Kasumi-1 (cell line): ENCODE measurements at places on chromosomes 12 and 14.

DNA sequence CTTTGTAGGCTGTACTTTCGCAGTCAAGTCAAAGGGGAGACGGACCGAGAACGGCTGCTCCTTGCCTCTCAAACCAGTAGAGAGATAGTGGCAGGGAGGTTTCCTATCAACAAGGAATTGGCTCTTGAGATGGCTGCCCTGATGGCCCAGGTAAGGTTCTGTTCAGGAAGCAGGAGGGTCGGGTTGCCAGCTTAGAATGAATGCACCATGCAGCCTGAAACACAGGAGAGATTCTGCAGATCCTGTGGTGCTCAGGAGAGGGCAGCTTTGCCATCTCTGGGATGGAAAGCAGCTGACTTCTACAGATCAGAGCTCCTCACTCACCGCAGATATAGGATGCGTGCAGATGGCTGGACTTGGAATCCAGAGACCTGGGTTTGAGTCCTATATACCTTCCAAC, 18.0 kb downstream of the PIGH start:
- no peak for DNase-seq

DNA sequence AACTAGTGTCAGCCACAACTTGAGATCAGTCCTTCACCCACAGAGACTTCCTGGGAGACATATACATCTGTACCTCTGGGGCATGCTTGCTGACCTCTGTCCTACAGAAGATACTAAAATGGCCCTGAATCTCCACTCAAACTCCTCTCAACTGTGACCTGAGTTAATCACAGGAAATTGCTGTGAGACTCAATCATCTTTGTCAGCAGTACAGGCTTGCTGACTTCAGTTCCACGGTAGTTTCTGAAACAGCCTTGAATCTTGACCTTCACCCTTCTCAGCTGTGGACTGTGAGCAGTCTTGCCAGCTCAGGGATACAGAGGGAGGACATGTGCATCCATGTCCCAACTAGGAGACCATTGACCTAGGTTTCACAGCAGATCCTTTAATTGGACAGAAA, 1.4 kb upstream of the KLRC1 start:
- no peak for DNase-seq

GRCh38 chr12:124914392-124915238, at the start of gene UBC:
TSS of gene UBC (minus strand) at chr12:124914650. CDS start at chr12:124913771, 879 bp downstream.
- DNase-seq: no peak

DNA sequence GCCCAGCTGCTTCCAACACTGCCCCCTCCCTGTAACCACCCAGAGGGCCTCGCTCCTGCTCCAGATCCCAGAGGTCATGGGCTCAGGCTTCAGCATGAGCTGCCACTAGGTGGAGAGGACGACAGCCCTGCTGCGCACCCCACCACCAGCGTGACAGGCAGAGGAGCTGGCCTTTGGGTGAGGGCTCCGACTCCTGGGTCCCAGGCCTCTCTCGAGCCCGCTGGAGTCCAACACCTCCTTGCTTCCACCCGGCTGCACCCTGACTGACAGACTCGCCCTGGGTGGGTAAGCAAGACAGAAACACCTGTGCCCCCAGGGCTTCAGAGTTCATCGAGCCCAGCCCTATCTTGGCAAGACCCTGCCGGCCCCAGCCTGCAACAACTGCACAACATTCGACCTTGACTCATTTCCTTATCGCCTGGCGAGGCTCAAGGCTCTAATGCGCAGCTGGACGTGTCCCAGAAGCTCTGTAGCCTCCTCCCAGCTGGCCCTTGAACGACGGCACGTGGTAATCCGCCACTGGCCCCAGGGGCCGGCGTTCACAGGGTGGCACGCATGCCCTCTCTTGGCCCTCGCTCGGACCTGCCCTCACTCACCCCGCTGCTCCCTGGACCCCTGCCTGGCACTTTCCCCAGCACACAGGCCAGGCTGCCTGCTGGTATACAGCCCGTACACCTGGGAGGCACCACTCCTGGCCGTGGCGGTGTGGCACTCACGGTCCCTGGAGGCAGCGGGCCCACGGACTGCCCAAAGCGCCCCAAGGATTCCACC, 28.0 kb downstream of the VPS37B start:
- DNase-seq: peak; percentile 39

GRCh38 chr14:65370801-65371248, 41.7 kb upstream of the FUT8 start:
- DNase-seq: no peak

- DNase-seq: no peak
Measured at GRCh38 chr12:31303466-31303865, 22.5 kb downstream of the SINHCAF start.

DNA sequence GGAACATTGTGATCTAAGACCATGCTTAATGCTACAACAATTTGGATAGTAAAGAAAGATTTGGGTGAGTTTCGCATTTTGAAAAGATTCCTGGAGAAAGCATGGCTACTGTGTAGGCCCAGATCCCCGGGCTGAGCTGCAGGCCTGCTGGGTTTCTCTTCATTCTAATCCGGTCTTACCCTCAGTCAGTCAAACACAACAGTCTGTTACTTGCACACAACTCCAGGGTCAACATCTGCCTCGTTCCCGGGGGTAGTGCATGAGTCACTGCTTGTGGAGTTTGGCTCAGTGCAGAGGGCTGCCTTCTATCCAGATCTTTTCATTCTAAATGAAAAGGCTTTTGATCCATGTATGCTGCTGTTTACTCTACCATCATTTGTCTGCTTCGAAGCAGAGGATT, 60.4 kb upstream of the SEL1L start:
- DNase-seq: no peak

DNA sequence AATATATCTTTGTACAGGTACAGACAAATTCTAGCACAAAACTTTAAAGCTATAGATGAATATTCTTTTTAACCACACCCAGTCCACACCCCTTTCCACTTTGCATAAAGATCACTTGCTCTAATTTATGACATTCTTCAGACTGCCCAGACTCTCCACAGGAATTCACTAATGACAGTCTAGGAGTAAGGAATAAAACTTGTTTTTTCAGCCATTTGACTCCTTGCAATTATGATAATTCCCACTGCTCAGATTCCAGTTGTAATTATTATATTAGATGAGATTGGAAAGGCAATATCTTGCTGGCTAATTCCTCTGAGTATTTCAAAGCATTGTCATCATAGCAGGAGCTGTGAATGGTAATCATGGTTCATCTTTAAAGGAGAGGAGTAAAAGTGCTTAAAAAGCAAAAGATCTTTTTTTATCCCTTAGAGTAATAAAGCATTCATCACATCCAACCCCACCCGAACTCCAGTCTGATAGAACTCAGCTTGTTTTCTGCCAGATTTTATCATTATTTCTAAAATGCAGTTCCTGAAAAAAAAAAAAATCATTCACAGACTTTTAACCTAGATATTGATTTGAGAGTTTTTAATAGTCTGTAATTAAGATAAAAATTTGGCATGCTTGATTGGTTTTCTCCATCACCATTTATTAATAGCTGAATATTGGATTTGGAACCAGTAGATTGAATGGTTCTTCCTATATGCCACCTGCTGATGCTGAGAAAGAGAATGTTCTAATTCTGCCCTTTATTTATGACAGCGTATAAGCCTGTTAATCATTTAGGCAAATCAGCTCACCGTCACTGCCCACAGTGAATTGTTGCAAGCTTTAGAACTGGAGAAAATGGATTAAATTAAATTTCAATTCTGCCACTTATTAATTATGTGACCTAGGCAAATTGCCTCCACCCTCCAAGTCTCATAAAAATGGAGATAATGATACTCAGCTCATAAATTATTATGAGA, 93.9 kb upstream of the RASSF8 start:
- DNase-seq: no peak

GRCh38 chr12:2267703-2268470, 215.1 kb downstream of the CACNA1C start:
- DNase-seq: no peak

DNA sequence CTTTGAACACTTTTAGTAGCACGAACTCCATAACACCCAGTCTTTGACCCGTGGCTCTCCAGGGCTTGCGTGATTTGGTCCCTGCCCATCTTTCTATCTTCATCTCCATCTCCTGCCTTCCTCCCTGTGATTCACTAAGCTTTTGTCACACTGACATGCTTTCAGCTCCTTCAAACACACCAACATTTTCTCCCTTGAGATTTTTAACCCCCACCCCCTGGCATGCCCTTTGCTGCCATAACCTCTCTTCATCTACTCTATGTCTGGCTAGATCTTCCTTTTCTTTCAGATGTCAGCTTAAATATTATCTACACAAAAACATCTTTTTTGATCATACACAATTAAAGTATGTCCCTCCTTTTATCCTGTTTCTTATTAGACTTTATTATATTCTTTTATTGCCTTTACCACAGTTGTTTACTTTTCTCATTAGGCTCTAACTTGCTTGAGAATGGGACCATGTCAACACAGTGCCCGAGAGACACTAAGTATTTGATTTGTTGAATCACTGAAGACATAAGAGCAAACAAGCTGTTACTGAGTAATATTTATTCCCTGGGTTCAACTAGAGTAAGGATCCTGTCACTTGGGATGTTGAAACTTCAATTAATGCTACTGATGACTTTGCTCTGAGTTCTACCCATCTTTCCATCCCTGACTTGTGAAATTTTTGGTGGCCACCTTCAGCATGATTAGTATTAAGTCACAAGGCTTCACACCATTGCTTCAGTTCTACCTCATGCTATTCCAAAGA, 387.3 kb downstream of the LRIG3 start:
- no peak for DNase-seq

DNA sequence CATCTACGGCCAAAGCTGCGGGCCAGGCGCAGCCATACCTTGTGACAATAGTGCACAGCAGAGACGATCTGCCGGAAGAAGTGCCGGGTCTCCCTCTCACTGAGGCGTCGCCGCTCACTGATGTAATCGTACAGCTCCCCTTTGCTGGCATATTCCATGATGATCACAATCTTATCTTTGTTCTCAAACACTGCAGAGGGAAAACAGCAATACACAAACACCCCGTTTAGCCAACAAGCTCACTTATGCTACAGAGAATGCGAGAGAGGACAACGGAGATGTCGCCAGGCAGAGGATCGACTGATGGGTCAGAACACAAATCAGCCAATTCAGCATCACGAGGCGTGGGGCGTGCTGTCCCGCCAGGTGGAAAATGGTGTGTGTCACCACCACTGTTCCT, 52.1 kb downstream of the NUAK1 start:
- DNase-seq: no peak

DNA sequence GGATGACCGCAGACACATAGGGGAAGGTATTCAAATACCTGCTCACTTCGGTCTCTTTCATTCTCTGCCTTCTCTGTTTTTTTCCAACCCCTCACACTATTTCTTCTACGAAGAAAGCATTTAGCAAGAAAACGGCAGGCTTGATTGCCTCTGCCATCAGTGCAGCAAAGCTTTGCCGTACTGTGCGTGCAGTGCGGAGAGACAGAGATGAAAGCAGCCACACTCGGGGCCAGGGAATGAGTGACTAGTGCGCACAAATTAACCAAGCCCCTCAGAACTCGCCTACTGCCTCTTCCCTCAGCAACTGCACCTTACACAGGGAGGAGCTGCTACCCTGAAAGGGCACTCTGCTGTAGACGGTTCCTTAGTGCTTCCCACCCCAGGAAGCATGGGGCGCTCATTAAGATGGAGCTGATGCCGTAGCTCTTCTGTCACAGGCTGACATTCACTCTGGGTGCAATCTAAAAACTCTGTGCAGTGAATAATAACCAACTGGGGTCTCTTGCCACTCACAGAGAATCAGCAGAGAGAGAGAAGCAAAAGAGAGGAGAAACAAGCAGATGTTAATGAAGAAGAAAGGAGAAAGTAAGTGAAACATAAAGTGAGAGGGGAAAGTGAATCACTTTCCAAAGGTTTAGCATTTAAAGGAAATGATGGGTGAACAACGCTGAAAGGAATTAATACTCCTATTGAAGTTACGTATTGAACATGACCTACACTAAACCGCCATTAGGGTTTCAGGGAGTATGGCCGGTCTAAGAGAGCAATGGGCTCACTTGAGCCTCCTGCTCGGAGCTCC, 69.4 kb downstream of the GRIN2B start:
- DNase-seq: no peak

DNA sequence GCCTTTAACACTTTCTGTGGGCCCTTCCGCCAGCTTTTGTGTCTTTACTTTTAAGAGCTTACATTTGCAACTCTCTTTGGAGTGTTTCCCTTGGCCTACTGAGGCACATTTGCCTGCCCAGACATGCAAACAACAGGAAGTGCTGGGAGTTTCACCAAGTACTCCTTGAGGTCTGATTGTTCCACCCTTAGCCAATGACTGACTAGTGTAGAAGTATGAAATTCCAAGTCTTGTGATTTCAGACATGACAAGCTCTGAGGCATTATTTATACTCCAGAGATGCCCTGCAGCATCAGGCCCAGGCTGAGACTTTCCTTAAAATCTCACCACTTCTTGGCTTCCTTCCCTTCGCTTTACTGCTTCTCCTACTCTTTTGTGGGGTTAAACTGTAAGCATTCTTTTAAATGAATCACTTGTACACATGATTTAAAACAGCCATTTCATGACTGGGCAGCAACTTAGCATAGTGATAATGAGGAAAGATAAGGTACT, 174.1 kb downstream of the SLC6A15 start:
- no peak for DNase-seq

GRCh38 chr12:85296362-85296761, 16.3 kb downstream of the ALX1 start:
- DNase-seq: no peak

- no peak for DNase-seq
Measured at GRCh38 chr14:55610713-55611370, 30.8 kb downstream of the KTN1 start.

DNA sequence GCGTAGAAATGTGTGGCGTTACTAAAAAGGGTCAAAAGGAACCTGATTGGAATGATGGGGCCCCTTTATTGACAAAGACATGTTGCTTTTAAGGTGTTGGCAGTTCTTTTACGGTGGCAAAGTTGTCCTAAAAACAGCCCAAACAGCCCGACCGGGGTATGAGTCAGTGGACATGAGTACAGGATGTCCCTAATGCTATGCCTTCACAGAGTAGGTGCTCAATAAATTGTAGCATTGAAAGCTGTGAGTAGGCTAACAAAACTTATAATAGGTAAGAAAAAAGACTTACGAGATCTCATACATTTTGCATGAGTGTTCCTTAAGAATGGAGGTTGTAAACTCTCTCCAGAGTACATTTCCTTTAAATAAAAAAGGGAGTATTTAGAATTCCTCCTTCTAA, 2.6 kb downstream of the ELK3 start:
- no peak for DNase-seq

GRCh38 chr12:104462931-104463339, 6.2 kb downstream of the CHST11 start:
- DNase-seq: peak; percentile 64

DNA sequence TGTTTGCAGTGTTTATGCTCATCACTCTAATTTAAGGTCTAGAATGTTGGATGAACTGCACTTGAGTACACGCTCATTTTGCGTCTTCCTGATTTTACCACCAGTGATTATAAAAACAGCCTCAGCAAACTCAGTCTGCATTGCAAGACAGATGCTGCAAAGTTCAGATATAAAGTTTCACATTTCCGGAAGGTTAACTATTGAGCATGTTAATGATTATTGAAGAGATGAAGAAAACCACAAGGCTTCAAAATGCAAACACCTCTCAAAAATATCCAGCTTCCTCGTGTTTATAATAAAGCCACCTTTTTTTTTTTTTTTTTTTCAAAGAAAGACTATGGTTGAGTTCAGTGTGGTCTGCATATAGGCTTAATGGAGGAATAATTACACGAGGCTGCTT, 92.1 kb upstream of the BMP4 start:
- DNase-seq: no peak

- no peak for DNase-seq
Measured at GRCh38 chr12:40241741-40242140, 16.9 kb downstream of the LRRK2 start.
